IMR-90 (cell line): ENCODE measurements at places on chromosomes 1 and 21. TPM values are rescaled to one million over a fixed set of nuclear protein-coding genes. Genes with fewer than 3 reads are reported as not detected.
A peak's percentile ranks its signal among the peaks of the same experiment; 100 is the strongest.

Gene SPRR1A
- total RNA-seq: not detected in 2 replicates

- peaks cover 4% of the 10 kb centered on the region; the same call in 1 of the 2 replicates for H3K36me3 ChIP-seq
- peaks cover 17% of the 10 kb centered on the region for H3K4me1 ChIP-seq
- H3K27me3 ChIP-seq: no peaks in the 10 kb centered on the region
- no peak for DNase-seq
- peak overlapping the region; percentile 61 for H3K27ac ChIP-seq
Measured at GRCh38 chr1:2228694-2229036, 546 bp downstream of the SKI start.

Gene PAX7
- not detected in 2 replicates for total RNA-seq

Gene DNAI4
- total RNA-seq: 1.6 and 1.7 TPM in 2 replicates

DNA sequence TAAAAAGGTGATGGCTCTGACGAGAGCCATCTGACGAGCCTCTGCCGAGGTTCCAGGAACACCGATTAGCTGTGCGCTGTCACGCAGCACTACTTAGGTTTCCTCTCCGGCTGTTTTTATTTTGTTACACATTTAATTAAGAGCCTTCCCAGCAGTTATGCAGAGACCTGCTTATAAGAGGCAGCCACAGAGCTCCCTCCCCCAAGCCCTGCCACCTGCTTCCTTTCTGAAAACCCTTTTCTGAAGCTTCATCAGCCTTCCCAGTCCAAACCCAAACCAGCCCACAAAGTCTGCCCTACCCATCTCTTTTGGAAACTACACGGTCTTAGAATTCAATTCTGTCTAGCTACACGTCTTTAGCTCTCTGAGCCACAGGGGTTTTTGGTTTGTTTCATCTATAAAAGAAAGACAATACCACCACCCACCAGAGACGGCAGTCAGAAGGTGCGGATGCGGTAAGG, 49.1 kb downstream of the ERI3 start:
- H3K27ac ChIP-seq: no peak overlapping the region
- no peak overlapping the region for H3K4me3 ChIP-seq
- DNase-seq: no peak
- no peaks in the 10 kb centered on the region for H3K27me3 ChIP-seq
- no peaks in the 10 kb centered on the region for H3K4me1 ChIP-seq

Gene LCE6A
- not detected in 2 replicates for total RNA-seq

DNA sequence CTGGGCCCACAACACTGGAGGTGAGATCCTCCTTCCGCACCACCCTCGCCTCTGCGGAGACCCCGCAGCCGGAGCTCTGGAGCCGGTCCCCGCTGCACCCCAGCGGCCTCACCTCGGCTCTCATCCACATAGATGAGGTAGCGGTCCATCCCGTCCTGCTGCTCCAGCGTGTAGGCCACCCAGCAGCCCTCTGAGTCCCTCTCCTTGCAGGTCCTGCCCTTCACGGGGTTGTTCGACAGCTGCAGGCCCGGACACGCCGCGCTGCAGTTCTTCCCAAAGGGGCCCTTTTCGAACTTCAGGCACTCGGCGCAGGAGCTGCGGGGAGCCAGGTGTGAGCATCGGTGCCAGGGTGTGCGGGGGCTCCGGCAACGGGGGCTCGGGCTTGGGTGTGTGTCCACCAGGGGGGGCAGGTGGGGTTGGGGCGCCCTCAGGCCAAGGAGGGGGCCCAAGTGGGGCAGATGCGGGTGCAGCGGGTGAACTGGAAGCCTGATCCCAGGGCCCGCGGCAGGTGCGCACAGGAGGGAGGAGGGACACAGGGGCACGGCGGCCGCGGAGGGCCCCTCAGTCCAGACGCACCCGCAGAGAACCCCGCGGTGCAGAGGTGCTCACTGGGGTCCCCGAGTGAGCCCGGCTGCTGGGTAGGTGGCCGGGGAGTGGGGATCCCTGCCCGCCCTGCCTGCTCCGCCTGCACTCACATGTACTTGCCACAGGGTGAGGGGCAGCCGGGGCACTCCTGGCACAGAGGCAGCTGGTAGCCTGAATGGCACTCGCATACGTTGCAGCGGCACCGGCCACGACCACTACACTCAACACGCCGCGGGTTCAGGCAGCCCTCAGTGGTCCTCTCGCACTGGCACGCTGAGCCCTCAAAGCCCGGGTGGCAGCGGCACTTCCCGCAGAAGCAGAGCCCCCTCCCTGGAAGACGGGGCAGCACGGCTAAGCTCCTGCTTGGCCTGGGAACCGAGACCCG, 15.4 kb upstream of the PTTG1IP start:
- no peak for DNase-seq
- peaks cover 45% of the 10 kb centered on the region for H3K27me3 ChIP-seq
- H3K4me3 ChIP-seq: no peak overlapping the region
- no peaks in the 10 kb centered on the region for H3K36me3 ChIP-seq

Gene THEM5
- not detected in 2 replicates for total RNA-seq

GRCh38 chr1:56413671-56414199, 165.6 kb downstream of the PLPP3 start:
- H3K27me3 ChIP-seq: no peaks in the 10 kb centered on the region
- no peaks in the 10 kb centered on the region for H3K36me3 ChIP-seq
- H3K4me1 ChIP-seq: peaks cover 9% of the 10 kb centered on the region
- H3K4me3 ChIP-seq: no peak overlapping the region
- DNase-seq: no peak

DNA sequence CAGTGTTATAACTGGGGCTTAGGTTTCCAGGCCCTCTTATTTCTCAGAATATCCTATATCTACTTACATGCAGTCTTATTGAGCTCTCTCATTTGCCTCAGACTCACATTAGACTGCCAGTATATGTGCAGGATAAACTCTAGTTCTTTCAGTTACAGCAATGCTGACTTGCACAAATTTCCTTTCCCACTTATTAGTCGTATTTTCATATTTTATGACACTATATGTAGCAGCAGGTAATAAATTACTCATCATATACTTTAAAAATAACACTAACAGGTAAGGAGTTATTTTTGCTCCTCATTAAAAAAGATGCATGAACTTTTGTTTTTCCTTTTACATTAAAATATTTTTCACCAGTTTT, 65.7 kb downstream of the GADD45A start:
- peaks cover 24% of the 10 kb centered on the region for H3K4me1 ChIP-seq
- H3K27me3 ChIP-seq: no peaks in the 10 kb centered on the region
- no peak for DNase-seq
- H3K4me3 ChIP-seq: no peak overlapping the region
- peak overlapping the region; percentile 6; the same call in 1 of the 2 replicates for H3K27ac ChIP-seq

DNA sequence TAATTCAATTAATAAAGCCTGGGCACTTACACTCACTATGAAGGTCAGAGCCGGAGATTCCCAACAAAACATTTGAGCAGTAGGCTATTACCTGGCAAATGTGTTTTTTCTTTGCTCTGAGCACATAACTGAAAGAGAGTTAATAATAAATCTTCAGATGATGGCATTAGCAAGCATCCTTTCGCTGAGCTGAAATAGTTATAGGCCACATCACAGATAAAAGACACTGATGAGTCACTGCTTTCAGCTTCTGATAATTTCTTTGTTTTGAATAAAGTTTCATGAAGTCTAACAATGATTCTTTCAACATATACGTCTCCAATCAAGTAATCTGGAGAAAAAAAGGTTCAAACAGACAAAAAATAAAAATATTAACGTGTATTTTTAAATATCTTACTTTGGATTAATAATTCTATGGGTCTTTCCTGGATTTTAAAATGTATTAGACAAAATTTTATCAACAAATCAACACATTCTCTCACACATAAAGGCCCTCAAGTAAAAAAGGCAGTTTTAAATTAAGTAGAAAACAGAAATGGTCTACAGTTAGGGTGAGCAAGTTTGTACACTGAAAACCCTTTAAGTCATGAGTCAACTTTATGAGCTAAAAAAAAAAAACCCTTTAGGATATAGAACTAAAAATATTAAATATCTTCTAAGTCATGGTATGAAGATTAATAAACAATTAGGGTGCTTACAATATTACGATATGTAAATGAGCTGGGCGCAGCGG, 33.1 kb downstream of the LTN1 start:
- H3K27ac ChIP-seq: peak overlapping the region; percentile 70
- no peak overlapping the region for H3K4me3 ChIP-seq
- H3K4me1 ChIP-seq: peaks cover 2% of the 10 kb centered on the region; the same call in 1 of the 2 replicates
- DNase-seq: peak; percentile 89

DNA sequence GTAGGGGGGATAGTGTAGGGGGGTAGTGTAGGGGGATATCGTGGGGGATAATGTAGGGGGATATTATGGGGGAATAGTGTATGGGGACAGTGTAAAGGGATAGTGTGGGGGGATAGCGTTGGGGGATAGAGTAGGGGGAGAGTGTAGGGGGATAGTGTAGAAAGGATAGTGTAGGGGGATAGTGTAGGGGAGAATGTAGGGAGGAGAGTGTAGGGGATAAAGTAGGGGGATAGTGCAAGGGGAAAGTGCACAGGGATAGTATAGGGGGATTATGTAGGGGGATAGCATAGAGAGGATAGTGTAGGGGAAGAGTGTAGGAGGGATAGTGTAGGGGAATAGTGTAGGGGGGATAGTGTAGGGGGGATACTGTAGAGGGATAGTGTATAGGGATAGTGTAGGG, 12.3 kb upstream of the ARF1 start:
- H3K27me3 ChIP-seq: peaks cover 37% of the 10 kb centered on the region
- no peak overlapping the region for H3K27ac ChIP-seq
- H3K4me1 ChIP-seq: no peaks in the 10 kb centered on the region
- H3K4me3 ChIP-seq: no peak overlapping the region

- DNase-seq: no peak
- H3K4me3 ChIP-seq: no peak overlapping the region
- no peaks in the 10 kb centered on the region for H3K4me1 ChIP-seq
- H3K27me3 ChIP-seq: no peaks in the 10 kb centered on the region
- H3K36me3 ChIP-seq: no peaks in the 10 kb centered on the region
- H3K27ac ChIP-seq: no peak overlapping the region
Measured at GRCh38 chr1:60740154-60740553, 342.2 kb upstream of the NFIA start.

- H3K4me3 ChIP-seq: no peak overlapping the region
- no peaks in the 10 kb centered on the region for H3K27me3 ChIP-seq
- H3K36me3 ChIP-seq: peaks cover 8% of the 10 kb centered on the region
Measured at GRCh38 chr1:42680055-42680454, 2.2 kb upstream of the YBX1 start.
